ENCODE measurements at places on chromosomes 12 and 14.

GRCh38 chr12:26642361-26642760, 190.6 kb downstream of the ITPR2 start:
- DNase-seq: no peak

GRCh38 chr14:98684468-98684867, 587.5 kb downstream of the BCL11B start:
- DNase-seq: no peak

GRCh38 chr14:104975481-104976197, 2.5 kb downstream of the AHNAK2 start:
- DNase-seq: no peak

DNA sequence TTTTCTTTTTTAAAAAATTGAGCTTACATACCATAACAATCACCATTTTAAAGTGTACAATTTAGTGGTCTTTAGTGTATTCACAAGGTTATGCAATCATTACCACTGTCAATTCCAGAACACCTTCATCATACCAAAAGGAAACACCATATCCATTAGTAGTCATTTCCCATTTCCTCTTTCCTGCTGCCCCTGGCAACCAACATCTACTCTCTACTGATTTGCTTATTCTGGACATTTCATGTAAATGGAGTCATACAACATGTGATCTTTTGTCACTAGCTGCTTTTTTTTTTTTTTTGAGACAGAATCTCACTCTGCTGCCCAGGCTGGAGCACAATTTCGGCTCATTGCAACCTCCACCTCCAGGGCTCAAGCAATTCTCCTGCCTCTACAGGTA, 66.8 kb upstream of the CFL2 start:
- DNase-seq: no peak

DNA sequence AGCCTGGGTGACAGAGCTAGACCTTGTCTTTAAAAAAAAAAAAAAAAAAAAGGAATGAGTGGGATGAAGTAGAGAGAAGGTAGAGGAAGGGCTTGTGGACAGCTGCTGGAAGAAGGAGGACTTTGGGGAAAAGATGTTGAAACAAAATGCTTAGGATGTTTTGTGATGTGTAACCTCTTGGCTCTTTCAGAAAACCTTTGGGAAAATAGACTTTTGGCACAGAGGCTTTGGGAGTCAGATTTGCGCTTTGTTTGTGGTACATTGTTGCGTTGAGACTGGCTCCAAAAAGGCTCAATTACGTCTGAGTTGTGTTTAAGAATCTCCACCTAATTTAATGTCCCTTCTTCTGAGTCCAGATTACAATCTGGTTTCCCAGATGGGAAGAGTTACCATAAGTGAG, 32.9 kb upstream of the SPTLC2 start:
- no peak for DNase-seq

DNA sequence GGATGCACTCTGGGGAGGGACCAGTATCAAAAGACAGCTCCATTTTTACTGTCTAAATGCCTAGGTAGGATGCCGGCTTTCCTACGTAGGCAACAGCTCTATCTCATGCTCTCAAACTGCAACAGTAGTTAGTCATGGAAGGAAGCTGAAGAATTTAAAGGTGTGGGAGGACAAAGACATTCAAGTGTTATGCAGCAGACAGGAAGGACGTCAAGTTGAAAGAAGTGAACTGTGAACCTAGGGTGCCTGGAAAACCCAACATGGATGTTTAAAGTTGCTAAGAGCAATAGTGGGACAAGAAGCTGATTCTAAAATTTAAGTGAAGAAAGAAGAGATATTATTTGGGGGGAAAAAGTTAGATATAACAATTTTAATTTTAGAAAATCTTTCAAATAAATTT, 5.9 kb downstream of the SEC23A start:
- DNase-seq: no peak

DNA sequence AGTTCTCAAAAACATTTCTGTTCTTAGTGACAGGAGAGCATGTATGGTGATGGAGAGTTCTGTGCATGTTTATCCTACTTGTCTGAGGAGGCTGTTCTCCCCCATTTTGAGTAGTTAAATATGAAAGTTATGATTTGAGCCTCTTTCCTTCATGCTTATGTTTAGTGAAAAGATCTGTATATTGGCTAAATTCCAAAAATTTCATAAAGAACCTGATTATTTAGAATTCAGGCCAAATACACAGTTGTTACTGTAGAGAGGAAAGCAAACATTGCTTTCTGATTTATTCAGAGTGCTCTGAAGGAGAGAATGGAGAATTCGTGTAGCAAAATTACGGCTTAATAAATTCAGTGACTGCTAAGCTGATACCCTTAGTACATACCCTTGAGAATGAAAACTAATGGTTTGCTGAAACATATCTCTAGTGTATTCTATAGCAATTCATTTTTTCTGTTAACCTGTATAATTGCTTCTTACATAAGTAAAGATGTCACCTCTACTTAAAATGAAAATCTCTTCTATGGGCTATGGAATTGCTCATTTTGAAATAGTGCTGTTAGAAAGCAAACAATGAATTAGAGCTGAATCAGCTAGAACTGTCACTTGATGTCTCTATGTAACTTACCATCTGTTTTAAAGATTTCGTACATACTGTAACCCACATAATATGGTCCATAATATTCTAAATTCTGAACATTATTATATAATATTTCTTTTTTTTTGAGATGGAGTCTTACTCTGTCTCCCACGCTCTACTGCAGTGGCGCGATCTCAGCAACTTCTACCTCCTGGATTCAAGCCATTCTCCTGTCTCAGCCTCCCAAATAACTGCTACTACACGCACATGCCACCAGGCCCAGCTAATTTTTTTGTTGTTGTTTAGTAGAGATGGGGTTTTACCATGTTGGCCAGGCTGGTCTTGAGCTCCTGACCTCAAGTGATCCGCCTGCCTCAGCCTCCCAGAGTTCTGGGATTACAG, 417.0 kb upstream of the RGS6 start:
- DNase-seq: no peak

- DNase-seq: no peak
These were observed 18.7 kb downstream of the HVCN1 start for GRCh38 chr12:110670161-110670701.

DNA sequence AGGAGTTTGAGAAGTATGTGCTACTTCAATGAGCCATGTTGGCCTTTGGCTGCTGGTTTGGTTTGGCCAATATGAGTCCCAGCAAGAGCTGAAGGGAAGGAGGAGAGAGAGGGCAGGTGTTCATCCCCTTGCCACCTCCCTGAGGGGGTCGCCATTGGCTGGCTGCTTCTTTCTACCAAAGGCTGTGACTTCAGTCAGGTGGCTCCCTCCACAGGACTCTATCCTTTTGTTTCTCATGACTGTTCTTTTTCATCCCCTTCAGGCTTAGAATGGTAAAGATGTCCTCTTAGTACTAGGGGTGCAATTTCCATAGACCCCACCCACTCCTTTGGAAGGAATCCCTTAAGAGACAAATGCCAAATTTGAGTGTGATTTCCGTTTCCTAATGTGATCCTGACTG, 31.2 kb upstream of the OTOGL start:
- no peak for DNase-seq

DNA sequence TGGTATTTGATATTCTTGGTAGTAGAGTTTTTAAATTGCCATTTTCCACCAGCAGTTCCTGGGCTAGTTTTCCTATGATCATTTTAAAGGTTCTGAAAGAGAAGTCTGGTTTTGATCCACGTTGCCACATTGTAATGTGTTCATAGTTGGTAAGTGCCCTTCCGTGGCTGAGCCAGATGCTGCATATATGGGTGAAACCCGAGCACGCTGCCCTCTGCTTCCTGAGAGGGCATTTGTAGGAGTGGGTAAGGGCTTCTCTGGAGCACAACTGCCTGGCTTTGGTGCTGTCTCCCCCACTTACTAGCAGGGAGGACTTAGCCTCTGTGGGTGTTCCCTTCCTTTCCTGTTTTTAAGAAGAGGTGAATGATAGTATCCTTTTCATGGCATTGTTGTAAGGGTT, 7.1 kb downstream of the SNRNP35 start:
- no peak for DNase-seq

DNA sequence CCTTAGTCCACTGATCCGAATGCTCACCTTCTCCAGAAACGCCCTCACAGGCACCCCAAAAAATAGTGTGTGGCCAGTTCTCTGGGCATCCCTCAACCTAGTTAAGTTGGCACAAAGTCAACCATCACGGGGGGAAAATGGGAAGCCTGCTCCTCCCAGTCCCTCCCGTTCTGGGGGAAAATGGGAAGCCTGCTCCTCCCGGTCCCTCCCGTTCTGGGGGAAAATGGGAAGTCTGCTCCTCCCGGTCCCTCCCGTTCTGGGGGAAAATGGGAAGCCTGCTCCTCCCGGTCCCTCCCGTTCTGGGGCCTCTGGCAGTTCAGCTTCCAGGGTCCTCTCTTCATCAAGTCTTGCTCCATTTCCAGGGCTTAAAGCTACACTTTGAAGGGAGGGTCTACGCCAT, 106.1 kb downstream of the RIMBP2 start:
- no peak for DNase-seq

- no peak for DNase-seq
These were observed 652 bp downstream of the SART3 start for GRCh38 chr12:108560321-108560721.

GRCh38 chr12:103877288-103877687, 36.3 kb upstream of the NT5DC3 start:
- no peak for DNase-seq

DNA sequence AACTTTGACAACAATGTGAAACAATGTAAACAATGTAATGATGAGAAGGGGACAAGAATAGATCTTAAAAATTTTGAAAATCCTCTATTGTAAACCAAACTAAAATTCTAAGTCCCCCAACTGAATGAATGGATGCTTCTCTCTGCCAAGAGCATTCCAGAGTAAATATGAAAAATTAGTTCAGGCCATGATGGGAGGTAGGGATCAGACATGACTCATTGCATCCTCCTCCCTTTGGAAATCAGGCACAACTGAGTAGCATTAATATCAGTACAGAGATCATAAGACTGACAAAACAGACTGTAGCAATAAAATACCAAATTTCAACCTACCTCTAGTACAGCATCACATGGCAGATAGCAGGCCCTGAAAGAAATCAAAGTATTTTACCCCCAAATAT, 559.9 kb downstream of the C12orf50 start:
- DNase-seq: no peak

DNA sequence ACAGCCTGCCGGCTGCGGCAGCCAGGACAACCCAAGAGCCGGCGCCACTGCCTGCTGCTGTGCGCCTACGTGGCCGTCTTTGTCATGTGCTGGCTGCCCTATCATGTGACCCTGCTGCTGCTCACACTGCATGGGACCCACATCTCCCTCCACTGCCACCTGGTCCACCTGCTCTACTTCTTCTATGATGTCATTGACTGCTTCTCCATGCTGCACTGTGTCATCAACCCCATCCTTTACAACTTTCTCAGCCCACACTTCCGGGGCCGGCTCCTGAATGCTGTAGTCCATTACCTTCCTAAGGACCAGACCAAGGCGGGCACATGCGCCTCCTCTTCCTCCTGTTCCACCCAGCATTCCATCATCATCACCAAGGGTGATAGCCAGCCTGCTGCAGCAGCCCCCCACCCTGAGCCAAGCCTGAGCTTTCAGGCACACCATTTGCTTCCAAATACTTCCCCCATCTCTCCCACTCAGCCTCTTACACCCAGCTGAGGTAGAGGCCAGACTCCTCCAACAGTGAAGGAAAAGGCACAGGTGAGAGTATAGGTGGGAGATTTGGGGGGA, 10.3 kb downstream of the ZBTB39 start:
- DNase-seq: no peak

GRCh38 chr14:79201564-79202207, 1009.6 kb downstream of the DIO2 start:
- no peak for DNase-seq

DNA sequence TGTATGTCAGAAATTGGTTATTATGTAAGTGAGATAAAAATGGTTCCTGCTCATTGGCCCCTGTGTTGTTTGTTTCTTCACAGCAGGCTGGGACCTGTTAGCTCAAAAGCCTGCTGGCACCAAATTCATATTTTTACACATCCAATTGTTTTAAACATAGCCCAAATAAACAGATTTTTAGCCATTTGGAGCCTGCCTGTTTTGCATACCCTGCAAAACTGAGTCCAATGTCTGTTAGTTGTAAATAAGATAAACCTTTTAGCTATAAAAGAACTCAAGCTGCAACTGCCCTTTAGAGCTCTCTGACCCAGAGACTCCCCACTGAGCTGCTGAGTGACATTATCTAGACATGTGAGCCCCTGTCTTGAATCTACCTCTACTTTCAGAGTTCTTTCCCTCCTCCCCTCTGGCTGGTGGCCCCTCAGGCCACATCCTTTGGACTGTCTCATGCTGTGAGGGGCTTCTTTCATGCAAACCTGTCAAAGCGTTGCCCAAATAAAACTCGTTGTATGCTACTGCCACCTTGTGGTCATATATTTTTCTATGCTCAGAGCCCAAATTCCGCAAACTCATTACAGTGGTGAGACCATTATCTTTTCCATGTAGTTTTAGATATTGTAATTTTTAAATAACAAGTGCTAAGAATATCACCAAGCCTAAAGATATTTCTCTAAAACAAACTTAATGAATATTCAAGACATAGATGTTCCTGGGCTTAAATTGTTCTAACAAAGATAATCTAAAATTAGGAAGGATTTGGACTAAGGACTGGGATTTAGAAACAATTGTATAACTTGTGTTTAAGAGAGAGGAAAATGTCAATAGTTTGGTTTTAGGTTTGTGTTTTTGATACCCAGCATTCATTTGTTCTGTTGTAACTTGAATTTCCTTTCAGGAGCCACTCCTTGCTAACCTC, 337.9 kb downstream of the AACS start:
- DNase-seq: no peak

DNA sequence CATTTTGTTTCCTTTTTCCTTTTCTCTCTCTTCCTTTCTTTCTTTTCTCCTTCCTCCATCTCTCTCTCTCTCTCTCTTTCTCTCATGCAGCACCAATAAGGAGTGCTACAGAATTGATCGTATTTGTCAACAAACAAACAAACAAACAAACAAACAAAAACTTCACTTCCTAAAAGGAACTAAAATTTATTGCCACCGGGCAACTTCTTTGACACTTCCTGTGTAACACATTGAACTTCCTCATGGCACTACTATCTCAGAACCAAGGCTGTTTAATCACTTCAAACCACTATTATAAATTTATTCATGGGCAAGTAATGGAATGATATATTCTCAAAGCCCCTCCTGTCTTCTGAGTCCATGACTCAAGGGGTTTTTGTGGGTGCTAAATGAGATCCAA, 51.3 kb downstream of the SERPINA3 start:
- DNase-seq: no peak

GRCh38 chr12:118685983-118686607, 295.2 kb upstream of the SRRM4 start:
- no peak for DNase-seq

DNA sequence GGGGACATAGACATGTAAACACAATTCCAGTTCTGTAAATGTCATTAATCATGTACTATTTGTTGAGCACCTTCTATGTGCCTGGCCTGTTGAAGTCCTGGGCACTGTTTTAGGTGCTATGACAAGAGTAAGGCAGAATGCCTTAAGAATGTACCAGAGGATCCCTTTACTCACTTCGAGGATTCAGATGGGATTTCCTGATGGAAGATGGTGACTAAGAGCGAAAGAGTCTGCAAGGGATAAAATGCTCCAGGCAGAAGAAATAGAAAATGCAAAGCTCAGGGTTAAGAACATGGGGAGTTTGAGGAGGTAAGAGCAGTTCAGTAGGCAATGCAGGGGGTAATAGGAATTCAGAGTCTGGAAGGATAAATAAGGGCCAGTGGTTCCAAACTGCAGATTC, 671.3 kb upstream of the TBX3 start:
- DNase-seq: no peak
